ENCODE measurements at places on chromosomes 12 and 14.

GRCh38 chr12:9103050-9103849, 12.5 kb downstream of the A2M start:
- no peak for DNase-seq

- DNase-seq: no peak
Measured at GRCh38 chr14:39229601-39230110, 4.1 kb upstream of the MIA2 start.

GRCh38 chr12:113445544-113446171, 23.5 kb downstream of the SDSL start:
- no peak for DNase-seq

- DNase-seq: no peak
Measured at GRCh38 chr12:79127271-79127751, 262.7 kb downstream of the SYT1 start.

DNA sequence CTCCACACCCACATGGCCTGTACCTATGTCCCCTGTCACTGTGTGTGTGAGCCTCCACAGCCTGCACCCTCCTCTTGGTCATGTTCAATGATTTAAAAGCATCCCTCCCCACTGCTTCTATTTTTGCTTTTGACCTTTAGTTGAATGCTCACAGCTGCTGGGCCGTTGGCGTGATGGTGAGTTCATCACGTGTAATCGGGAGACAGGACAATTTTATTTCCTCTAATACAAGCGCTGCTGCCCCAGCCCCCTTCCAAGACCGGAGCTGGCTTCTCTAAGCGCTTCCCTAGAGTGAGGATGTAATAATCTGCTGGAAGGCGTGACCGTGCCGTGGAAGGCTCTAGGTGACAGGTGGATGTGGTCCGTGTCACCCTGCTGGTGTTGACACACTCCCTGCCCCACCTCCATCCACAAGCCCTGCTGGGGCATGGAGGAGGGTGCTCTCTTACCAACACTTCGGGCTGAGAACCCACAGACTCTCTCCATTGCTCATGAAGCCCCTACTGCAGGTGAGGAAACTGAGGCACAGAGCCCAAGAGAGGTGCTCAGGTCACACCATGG, 25.4 kb downstream of the CCDC85C start:
- DNase-seq: no peak

DNA sequence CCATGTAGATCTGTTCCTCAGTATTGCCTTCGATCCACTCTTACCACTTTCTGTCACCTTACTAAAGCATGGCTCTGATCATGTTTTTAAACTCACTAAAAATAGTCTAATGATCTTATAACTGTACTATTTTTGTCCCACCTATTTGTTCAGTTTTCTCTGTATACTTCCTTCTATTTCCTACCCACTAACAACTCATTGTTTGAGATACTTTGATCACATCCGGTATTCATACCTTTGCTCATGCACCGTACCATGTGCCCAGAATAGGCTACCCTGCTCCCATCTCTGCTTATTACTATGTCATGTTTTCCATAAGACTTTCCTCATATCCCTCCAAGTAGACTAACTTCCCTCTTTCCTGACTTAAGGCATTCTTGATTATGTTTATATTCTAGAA, 128.6 kb downstream of the MED13L start:
- DNase-seq: no peak

DNA sequence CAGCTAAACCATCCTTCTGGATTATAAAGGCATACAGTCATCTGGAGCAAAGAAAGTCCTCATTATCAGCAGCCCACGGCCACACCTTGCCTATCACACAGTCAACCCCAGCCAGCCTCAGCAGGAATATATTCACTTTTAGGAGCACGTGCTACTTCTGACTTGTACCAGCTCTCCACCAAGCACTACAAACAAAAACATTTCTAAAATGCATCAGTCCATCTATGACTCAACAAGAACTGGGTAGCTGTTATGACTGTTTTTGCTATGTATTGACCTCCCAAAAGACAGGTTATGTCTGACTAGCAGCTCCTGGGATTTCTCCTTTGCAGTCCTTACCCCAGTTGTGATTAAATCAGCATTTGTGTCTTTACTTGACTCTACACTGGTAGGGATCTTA, 31.2 kb downstream of the NUAK1 start:
- DNase-seq: no peak

DNA sequence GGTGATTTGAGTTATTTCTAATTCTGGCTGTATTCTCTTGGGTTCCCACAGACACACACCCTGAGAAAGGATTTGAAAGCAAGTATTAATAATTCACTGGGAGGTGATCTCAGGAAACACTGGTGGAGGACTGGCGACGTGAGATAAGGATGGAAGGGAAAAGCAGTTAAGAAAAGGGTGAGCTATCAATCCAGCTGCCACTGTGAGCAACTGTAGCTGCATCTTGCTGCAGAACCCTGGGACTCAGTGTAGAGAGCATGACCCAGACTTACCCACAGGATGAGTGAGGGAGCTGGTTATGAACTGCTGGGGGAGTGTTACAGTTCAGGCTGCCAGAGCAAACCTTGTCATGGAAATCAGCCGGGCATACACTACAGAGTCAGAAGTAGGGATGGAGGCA, 71.9 kb downstream of the RESF1 start:
- DNase-seq: peak; percentile 98

- DNase-seq: no peak
Measured at GRCh38 chr14:96639550-96639949, 137.4 kb downstream of the PAPOLA start.

GRCh38 chr14:96747006-96747405, 50.2 kb upstream of the VRK1 start:
- DNase-seq: no peak

- no peak for DNase-seq
Measured at GRCh38 chr14:102991376-102991775, 66.0 kb downstream of the CDC42BPB start.

DNA sequence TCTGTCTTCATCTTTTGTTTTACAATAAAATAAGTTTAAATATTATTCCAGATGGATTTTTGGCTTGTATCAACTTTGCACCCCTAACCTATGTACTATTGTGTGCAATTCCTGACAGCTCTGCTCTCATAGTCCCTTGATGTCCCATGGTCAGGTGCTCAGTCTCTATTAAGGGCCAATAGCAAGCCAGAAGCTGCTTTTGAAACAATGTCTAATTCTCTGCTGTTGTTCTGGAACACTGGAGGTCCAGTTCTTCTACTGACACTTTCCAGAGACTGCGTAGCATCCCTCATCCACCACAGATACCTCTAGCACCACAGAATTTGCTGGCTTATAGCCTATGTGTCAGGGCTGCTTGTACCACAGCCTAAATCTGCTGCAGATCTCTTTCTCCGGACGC, 74.6 kb downstream of the BRMS1L start:
- no peak for DNase-seq

- DNase-seq: no peak
Measured at GRCh38 chr14:76584271-76584702, 177.0 kb upstream of the VASH1 start.

DNA sequence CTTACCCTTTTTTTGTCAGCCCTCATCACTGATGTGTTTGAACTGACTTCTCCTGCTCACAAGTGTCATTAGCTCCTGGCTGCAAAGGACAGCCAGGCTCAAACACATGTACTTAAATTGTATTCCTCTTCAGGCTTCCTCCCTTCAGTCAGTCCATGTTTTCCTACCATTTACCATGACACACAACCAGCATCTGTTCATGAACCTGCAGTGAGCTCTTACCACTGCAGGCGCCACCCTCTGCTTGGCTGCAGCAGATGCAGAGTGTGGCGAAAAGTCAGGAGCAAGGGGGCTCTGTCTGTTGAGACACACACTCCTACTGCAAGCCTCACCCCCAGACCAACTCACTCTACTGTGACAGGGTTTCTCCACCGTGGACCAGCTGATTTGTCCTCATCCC, 70.2 kb downstream of the TSPAN11 start:
- DNase-seq: no peak

GRCh38 chr14:91879196-91879595, 11.9 kb upstream of the TC2N start:
- DNase-seq: no peak

DNA sequence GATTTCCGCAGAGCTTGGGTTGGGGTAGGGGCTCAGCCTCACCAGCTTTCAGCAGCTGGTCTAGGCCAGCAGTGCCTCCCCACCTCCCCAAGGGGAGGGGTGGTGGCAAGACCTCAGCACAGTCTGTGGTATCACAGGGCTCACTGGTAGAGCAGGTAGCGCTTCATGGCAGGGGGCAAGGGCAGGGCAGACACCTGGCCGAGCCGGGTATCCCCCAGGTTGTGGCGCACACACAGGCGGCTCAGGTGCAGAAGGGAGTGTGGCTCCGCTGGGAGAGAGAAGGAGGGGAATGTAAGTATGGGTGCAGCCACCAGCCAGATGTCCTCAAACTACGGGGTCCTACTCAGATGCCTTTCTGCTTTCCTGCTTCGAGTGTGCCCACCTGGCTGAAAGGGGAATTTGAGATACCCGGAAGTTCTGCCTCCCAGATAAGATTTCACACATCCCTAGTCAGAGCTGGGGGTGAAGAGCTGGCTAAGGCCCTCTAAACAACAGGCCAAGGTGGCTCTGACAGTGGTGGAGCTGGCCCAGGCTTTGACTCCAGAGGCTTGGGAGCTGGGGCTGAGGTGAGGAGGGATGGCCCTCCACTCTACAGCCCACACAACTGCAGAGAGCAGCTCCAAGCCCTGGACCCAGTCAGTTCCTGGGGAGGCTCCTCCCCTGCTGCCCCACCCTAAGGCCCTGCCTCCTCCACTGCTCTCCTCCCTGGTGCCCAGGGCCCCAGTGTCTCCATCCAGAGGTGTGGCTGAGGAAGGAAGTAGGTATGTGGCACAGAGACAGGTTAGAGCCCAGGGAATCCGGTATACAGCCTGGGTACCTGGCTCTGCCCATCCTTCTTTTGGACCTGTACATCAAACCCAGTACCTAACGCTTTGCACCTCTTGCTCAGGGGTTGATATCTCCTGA, 1.8 kb downstream of the SPSB2 start:
- peak; percentile 68 for DNase-seq

- no peak for DNase-seq
Measured at GRCh38 chr14:38389681-38390080, 133.8 kb upstream of the CLEC14A start.

DNA sequence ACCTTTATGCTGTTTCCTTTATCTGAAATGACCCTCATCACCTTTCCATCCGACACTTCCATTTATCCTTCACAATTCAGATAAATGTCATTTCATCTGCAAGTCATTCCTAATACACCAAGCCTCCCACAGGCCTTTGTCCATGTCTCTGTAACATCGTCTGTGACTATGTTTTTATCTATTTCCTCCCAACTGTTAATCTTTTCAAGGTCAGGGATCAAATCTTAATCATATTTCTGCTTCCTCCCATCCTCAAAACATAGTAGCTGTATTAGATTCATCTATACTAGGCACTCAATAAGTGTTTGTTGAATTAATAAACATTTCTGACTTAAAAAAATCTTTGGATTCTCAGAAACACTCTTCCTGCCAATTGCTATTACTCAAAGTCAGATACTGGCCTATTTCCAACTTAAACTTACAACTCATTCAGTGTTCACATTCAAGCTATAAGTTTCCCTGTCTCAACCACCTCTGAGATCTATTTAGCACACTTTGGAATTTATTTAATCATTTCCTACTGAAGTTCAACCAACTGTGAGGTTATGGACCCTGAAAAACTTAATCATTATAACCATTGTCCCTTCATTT, 100.2 kb upstream of the ALX1 start:
- no peak for DNase-seq

DNA sequence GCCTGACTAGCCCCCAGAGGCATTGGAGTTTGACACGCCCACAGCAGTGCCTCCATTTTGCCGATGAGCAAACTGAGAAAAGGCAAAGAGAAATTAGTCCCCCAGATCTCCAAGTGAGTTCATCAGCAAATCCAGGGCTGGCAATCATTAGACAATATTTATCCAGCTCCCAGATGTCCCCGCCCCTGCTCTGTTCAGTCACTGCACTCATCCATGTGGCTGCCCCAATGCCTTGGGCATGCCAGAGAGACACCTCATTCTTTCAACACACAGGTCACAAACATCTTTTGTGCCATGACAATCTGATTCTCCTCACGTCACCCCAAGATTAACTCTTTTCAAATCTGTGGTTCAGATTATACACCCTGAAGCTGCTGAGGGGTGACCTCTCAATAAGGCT, 43.5 kb downstream of the DPF3 start:
- no peak for DNase-seq

DNA sequence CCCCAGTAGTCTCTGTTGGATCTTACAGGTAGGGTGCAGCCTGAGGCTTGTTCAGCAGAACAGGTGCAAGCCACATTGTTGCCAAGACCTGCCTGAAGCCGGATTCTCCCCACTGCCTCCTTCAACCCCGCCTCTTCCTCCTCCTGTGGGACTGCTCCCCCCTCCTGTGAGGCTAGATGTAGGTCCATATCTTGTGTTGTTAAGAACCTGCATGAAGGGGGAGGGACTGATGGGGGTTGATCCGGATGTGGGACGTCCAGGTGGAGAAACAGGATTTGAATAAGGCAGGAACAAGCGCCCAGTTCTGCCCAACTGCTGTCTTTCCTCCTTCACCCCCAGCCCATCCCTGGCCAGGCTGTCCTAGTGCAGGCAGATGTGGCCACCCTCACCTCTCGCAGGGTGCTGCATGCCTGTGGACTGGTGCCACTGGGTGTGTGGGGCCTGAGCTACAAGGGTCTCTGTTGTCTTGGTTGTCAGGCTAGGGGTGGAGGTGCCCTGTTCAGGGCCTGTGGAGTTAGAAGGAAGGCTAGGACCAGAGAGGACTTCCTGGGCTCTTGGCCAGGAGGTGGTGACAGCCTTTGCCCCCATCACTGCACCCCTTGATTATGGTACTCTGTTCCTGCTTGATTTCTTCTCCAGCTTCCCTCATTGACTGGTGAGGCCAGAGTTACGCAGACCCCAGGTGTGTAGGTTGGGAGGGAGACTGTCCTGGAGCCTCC, 1.4 kb downstream of the NR4A1 start:
- DNase-seq: no peak

GRCh38 chr12:50401500-50402081, 906 bp downstream of the LARP4 start:
- peak; percentile 65 for DNase-seq

GRCh38 chr14:67567654-67568053, 32.4 kb downstream of the PIGH start:
- DNase-seq: no peak

DNA sequence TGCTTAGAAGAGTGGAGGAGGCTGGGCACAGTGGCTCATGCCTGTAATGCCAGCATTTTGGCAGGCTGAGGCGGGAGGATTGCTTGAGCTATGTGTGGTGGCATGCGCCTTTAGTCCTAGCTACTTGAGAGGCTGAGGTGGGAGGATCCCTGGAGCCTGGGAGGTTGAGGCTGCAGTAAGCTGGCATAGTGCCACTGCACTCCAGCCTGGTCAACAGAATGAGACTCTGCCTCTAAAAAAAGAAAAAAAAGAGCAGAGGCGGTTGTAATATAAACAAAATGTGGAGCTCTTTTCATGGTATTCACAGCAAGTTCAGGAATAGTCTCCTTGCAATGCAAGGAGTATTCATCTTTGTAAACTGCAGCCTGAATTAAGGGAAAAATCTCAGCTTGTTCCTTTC, 27.2 kb downstream of the ARID2 start:
- no peak for DNase-seq

- no peak for DNase-seq
Measured at GRCh38 chr12:26402648-26403047, 207.3 kb downstream of the SSPN start.
